ENCODE measurements at places on chromosomes 2 and 18. TPM values are rescaled to one million over a fixed set of nuclear protein-coding genes. Genes with fewer than 3 reads are reported as not detected.

GRCh38 chr2:3857576-3857975 is 154.2 kb downstream of the DCDC2C start:
- H3K4me3 ChIP-seq: no peak overlapping the region
- H3K4me1 ChIP-seq: no peaks in the 10 kb centered on the region
- no peaks in the 10 kb centered on the region for H3K27me3 ChIP-seq
- no peak for DNase-seq
- H3K36me3 ChIP-seq: no peaks in the 10 kb centered on the region
- no peak overlapping the region for H3K27ac ChIP-seq

GRCh38 chr2:146068051-146068450 is 1548.1 kb upstream of the ZEB2 start:
- H3K27ac ChIP-seq: no peak overlapping the region
- H3K36me3 ChIP-seq: no peaks in the 10 kb centered on the region
- no peak overlapping the region for H3K4me3 ChIP-seq

DNA sequence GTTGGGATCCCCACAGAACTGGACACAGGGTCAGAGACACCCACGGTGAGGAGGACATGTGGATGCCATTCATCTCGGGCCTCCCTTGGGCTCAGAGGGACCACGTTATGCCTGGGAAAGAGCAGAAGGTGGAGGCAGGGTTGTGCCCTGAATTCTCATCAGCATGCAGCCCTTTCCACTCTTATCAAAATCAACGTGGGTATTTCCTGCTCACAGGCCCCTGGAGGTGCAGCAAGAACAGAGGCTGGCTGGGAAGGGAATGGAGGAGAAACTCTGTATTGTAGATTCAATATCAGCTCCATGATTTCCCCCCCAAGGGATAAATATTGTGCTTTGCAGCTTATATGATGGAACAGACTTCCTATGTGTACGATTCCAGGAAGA is 90.9 kb downstream of the SETBP1 start:
- H3K36me3 ChIP-seq: no peaks in the 10 kb centered on the region
- H3K4me3 ChIP-seq: no peak overlapping the region
- H3K4me1 ChIP-seq: peaks cover 14% of the 10 kb centered on the region
- H3K27ac ChIP-seq: no peak overlapping the region

- no peaks in the 10 kb centered on the region for H3K36me3 ChIP-seq
- H3K4me1 ChIP-seq: peaks cover 5% of the 10 kb centered on the region
- H3K27ac ChIP-seq: no peak overlapping the region
- DNase-seq: no peak
- H3K4me3 ChIP-seq: no peak overlapping the region
Measured at GRCh38 chr18:80169607-80170006, 60.5 kb downstream of the ADNP2 start.

DNA sequence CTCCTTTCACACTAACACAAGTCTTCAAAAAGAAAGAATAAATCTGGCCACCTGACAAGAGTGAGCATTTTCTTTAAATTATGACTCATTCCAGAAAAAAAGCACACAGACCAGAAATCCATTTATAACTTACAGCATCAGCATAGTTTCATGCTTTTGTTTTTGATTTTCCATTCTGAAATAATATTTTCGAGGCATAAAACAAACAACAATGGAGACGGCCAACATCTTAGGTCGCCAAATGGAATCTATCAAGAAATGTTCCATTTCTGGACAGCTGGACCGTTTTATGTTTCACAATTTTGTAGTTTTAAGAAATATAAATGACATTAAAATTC is 165.4 kb upstream of the ZFP36L2 start:
- peaks cover 14% of the 10 kb centered on the region for H3K4me1 ChIP-seq
- no peaks in the 10 kb centered on the region for H3K27me3 ChIP-seq
- no peaks in the 10 kb centered on the region for H3K36me3 ChIP-seq
- DNase-seq: no peak
- no peak overlapping the region for H3K4me3 ChIP-seq

DNA sequence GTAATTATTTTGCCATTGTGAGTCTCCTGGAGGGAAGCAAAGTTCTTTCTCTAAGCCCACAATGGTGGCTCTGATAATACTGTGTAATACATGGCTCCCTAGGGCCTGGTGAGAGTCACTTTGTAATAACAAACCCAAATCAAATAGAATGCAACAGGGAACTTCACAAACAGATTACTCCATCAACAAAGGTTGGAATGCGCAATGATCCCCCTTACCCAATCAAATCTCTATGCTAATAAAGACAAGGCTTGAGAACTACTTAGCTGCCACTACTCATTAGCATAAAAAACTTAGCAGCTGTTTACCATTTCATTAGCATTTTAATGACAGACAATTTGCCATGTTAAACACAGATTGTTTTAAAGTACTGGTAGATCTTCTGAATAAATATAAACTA is 285.6 kb upstream of the SESTD1 start:
- no peaks in the 10 kb centered on the region for H3K27me3 ChIP-seq
- no peak overlapping the region for H3K4me3 ChIP-seq
- no peaks in the 10 kb centered on the region for H3K36me3 ChIP-seq
- H3K27ac ChIP-seq: no peak overlapping the region
- no peak for DNase-seq

- no peak for DNase-seq
- no peaks in the 10 kb centered on the region for H3K36me3 ChIP-seq
- H3K27ac ChIP-seq: no peak overlapping the region
- no peak overlapping the region for H3K4me3 ChIP-seq
Measured at GRCh38 chr2:169175112-169175511, 105.7 kb downstream of the DHRS9 start.

DNA sequence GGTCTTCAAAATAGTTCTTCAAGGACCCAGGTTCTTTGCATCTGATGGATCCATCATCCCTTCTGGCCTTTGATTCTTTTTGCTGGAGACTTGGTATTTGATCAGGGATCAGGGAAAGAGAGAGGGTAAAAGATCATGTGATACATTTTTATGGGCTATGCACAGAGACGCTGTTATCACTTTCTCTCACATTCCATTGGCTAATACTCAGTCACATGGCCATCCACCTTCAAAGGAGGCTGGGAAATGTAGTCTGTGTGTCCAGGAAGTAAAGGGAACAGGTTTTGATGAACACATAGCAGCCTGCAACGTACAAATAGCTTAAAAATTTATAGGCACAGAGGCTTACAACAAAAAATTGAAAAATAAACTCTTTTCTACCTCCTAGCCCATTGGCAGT is 629.6 kb upstream of the FANCL start:
- H3K27ac ChIP-seq: no peak overlapping the region
- H3K4me3 ChIP-seq: no peak overlapping the region
- H3K27me3 ChIP-seq: no peaks in the 10 kb centered on the region

- no peak overlapping the region for H3K4me3 ChIP-seq
- no peak for DNase-seq
- no peak overlapping the region for H3K27ac ChIP-seq
- H3K4me1 ChIP-seq: peaks cover 2% of the 10 kb centered on the region
Measured at GRCh38 chr18:57581301-57581934, 5.1 kb downstream of the FECH start.

GRCh38 chr18:73987247-73987980 is 160.2 kb downstream of the FBXO15 start:
- H3K4me3 ChIP-seq: no peak overlapping the region
- no peak for DNase-seq
- H3K27ac ChIP-seq: no peak overlapping the region
- H3K4me1 ChIP-seq: no peaks in the 10 kb centered on the region
- no peaks in the 10 kb centered on the region for H3K36me3 ChIP-seq

DNA sequence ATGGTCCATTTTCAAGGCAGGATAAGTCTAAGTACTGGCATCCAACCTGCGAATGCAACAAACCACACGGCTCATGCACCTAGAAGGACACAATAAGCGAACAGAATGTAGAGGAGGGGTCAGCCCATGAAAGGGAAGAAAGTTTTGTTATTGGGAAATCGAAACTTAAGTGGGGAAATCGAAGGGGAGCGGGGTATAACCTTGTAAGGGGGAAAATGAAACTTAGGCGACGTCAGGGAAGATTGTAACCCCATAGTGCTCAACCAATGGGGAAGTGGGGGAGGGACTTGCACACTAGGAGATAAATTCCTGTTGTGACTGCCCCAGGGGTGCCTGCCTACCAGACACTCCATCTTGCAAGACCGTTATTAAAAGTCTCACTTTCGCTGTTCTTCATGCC is 15.6 kb upstream of the OTOF start:
- H3K4me1 ChIP-seq: peaks cover 3% of the 10 kb centered on the region
- H3K4me3 ChIP-seq: no peak overlapping the region
- H3K36me3 ChIP-seq: no peaks in the 10 kb centered on the region
- no peaks in the 10 kb centered on the region for H3K27me3 ChIP-seq

DNA sequence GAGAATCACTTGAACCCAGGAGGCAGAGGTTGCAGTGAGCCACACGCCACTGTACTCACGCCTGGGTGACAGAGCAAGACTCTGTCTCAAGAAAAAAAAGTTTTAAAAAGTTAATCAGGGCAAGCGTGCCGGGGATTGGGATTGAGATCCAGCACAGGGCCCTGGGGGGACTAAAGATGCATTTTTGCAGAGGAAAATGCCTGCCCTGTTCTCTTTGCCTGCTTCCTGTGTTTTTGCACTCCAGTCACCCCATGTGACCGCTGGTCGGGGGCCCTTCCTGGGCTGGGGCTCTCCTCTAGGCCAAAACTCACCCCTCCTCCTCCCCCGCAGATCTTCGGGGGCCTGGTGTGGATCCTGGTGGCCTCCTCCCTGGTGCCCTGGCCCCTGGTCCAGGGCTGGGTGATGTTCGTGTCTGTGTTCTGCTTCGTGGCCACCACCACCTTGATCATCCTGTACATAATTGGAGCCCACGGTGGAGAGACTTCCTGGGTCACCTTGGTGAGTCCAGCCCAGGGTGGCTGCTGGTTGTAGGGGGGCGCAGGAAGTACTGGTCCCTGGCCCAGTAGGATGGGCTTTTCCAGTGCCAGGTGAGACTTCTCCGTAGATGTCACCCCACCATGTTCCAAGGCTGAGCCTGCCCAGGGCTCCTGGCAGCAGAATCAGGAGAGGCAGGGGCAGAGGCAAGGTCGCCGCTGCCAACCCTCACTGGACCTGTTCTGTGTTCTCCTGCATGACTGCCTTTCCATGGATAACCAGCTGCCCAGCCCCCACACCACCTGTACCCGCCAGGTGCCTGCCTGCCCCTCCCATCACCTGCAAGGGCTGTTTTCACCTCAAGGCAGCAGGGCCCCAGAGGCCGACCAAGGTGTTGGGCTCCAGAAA is 22.4 kb downstream of the MAL start:
- H3K4me1 ChIP-seq: no peaks in the 10 kb centered on the region
- no peaks in the 10 kb centered on the region for H3K27me3 ChIP-seq
- H3K36me3 ChIP-seq: no peaks in the 10 kb centered on the region
- H3K27ac ChIP-seq: no peak overlapping the region
- DNase-seq: no peak

- peaks cover 4% of the 10 kb centered on the region for H3K4me1 ChIP-seq
- no peak for DNase-seq
- no peak overlapping the region for H3K4me3 ChIP-seq
- H3K27me3 ChIP-seq: no peaks in the 10 kb centered on the region
- no peaks in the 10 kb centered on the region for H3K36me3 ChIP-seq
Measured at GRCh38 chr2:149040451-149040850, 2.0 kb downstream of the LYPD6B start.

DNA sequence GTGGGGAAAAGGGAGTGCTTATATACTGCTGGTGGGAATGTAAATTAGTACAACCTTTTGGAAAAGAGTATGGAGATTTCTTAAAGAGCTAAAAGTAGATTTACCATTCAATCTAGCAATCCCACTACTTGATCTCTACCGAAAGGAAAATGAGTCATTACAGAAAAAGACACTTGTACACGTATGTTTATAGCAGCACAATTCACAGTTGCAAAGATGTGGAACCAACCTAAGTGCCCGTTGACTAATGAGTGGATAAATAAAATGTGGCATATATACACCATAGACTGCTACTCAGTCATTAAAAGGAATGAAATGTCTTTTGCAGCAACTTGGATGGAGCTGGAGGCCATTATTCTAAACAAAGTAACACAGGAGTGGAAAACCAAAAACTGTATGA is 29.5 kb downstream of the FLACC1 start:
- H3K27ac ChIP-seq: no peak overlapping the region
- H3K36me3 ChIP-seq: no peaks in the 10 kb centered on the region
- H3K4me1 ChIP-seq: no peaks in the 10 kb centered on the region
- no peaks in the 10 kb centered on the region for H3K27me3 ChIP-seq
- no peak for DNase-seq

- no peaks in the 10 kb centered on the region for H3K36me3 ChIP-seq
- H3K4me3 ChIP-seq: no peak overlapping the region
- peaks cover 2% of the 10 kb centered on the region for H3K4me1 ChIP-seq
- H3K27me3 ChIP-seq: no peaks in the 10 kb centered on the region
- no peak overlapping the region for H3K27ac ChIP-seq
- no peak for DNase-seq
Measured at GRCh38 chr2:174602745-174603144, 5.1 kb upstream of the WIPF1 start.

STARD7 gene
- total RNA-seq: 90.9 TPM

SNED1 gene
- 32.7 TPM for total RNA-seq

EML6 gene
- total RNA-seq: 0.57 TPM

RAB17 gene
- 4.3 TPM for total RNA-seq

TM4SF20 gene
- not detected for total RNA-seq

PCARE gene
- total RNA-seq: 0.12 TPM

PECR gene
- total RNA-seq: 15.0 TPM
